GOT3 (cell line): ENCODE measurements at places on chromosomes 7 and 10.

DNA sequence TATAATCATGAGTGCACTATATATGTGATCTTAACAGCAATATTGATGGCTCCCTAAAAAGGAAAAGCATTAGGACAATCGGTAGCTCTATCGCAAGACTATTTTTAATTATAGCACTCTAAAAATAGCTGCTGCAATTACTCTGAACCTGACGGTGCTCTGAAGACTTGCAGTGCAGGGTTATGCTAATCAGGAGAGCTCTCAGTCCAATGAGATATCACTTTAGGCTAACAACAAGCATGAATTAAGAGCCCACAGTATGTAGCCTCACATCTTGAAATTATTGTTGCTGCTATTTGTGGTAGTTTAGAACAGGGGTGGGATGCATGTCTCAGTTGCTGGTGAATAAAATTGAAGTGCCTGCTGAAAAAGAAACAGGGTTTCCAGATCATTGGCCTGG, 515.8 kb upstream of the AKR1E2 start:
- DNase-seq: no peak

DNA sequence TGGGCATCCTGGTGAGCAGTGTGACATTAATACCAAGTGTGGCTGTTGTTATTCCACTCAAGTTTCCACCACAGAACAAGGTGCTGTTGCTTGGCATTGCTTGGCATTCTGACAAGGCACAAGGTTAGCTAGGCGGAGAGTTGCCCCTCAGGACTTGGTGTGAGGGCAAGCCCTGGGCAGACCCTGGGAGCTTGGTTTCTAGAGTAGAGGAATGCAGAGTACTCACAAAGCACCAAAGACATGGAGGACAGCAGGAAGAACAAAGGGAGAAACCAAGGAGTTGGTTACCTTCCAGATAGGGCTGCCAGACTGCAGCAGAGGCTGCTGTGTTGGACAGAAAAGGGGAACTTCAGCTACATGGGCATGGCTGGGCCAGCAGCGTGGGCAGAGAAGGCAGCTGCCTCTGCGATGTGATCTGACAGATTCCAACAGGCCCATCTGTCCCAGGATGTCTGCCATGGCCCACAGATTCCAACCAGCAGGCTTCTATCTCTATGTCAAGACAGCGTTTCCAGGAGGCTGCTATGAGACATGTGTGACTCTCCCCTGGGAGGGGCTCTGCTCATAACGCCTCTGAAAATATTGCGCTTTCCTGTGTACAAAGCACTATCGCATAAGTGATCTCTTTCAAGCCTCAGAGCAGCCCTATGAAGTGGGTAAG, 1.8 kb downstream of the GOLGA7B start:
- DNase-seq: no peak

DNA sequence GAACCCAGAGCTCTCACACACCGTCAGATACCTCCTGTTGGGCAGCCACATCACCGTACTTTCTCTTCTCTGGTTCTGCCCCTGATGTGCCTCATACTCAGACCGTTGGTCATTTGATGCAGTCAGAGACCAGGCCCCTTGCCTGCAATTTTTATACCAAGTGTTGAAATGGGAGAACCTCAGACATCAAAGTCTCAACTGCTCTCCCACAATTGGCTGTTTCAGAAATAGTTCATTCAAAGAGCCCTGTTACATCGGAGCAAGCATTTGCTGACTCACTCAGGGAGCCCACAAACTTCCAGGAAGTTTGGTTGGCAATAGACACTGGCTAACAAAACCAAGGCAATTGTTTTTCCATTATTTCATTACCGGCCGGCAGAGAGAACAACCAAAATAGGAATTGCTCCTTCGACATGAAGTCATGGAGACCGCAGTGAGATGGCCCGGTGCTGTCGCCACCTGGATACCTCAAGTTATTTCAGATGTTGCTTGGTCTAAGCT, 33.5 kb upstream of the ADAM12 start:
- DNase-seq: peak; percentile 35

DNA sequence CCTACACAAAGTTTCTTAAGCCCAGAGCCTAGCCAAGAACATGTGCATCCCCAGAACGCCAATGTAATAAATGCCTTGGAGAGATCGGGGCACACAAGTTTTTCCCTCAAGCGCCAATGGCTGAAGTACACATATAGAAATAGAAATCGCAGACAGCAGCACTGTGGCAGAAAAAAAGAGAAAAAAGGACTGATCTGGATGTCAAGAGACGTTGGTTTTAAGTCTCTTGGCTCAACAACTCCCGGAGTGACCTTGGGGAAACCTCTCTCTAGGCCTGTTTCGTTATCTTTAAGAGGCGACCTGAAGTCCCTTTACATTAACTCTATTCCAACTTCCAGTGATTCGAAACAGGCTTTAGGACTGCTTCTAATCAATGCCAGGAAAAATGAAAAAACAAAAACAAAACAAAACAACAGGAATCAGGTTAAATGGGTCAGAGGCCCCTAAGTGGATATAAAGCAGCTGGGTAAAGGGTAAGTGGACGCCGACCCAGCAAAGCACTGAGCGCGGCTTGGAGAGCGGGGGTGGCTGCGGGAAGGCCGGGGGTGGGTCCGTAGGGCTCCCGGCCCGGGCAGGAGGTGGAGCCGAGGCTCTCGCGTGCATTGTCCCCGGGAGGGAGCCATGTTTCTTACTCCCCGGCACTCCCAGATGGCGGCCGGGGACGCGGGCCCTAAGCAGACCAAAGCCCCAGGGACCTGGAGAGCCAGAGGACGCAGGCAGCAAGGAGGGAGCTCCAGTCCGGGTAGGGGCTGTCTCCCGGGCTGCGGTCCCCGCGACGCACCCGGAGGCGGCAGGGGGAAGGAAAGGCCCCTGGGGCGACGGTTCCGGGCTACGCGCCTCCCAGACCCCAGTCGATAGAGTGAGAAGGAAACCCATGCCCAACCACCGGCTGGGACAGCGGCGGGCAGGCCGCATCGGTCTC, 757 bp downstream of the EIF3A start:
- DNase-seq: no peak

GRCh38 chr10:91042069-91042468, 121.2 kb upstream of the ANKRD1 start:
- DNase-seq: no peak

DNA sequence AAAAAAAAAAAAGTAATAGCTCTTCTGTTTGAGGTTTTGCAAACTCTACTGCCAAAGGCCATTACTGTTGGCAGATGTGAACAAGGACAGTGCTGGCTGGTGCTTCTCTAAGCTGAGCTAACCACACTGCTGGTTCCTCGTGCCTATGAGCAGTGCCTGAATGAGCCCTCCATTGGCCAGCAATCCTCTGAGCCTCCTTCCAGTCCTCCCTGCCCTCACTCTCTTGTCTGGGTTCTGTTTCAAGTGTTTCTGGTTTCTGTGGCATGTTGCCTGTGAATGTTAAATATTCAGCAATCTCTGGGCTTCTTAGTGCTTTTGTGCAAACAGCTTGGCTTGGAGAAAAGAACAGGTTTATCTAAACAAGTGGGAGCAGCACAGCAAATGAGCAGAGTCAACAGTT, 161.3 kb upstream of the AUTS2 start:
- DNase-seq: no peak

- peak; percentile 51 for DNase-seq
Observed at GRCh38 chr7:5494683-5495561, 71.3 kb upstream of the TNRC18 start.

GRCh38 chr10:93334901-93335327, 147.2 kb downstream of the MYOF start:
- no peak for DNase-seq

DNA sequence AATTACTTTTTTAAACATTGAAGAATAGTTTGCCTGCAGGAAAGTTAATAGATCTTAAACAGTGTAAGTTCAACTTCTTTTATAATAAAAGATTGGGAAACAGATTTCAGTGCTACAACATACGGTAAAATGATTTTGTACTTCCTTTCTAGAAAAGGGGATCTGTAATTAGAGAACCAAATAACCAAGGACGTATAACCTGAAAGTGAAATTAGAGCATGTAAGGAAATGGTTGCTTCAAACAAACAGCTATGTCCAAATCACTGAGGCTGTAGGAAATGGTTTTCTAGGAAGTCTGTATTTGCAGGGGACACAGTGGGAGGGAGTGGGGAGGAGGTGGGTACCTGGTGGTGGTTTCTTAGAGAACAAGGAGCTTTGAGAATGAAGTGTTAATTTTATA, 57.9 kb upstream of the EXOC6 start:
- no peak for DNase-seq

DNA sequence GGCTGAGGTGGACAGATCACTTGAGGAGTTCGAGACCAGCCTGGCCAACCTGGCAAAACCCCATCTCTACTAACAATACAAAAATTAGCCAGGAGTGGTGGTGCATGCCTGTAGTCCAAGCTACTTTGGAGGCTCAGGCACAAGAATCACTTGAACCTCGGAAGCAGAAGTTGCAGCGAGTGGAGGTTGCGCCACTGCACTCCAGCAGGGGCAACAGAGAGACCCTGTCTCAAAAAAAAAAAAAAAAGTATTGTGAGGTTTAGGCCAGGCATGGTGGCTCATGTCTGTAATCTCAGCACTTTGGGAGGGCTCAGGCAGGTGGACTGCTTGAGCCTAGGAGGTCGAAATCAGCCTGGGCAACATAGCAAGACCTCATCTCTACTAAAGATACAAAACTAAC, 16.0 kb downstream of the TET1 start:
- DNase-seq: no peak

GRCh38 chr7:115066050-115066449, 144.2 kb downstream of the MDFIC start:
- no peak for DNase-seq

GRCh38 chr7:141294143-141294829, 220.4 kb downstream of the TMEM178B start:
- no peak for DNase-seq

GRCh38 chr7:100864263-100864845, 2.8 kb upstream of the TRIP6 start:
- DNase-seq: no peak

- no peak for DNase-seq
Observed at GRCh38 chr7:45033261-45033930, 33.4 kb downstream of the CCM2 start.

DNA sequence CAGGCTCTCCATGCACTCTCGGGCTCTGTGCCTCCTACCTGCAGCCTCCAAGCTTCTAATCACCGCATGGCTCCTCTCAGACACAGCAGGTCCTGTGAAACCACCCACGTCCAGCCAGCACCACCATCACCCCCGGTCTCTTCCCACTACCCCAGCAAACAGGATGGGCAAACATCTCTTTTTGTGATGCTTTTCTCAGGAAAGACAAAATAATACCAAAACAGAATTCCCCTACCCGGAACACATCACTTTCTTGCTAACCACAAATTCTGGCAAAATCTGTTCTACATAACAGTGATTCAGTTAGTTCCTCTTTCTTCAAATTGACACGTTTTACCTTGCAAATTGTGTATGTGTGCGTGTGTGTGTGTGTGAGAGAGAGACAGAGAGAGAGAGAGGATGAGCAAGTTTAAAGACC, 6.5 kb downstream of the SNX8 start:
- no peak for DNase-seq

DNA sequence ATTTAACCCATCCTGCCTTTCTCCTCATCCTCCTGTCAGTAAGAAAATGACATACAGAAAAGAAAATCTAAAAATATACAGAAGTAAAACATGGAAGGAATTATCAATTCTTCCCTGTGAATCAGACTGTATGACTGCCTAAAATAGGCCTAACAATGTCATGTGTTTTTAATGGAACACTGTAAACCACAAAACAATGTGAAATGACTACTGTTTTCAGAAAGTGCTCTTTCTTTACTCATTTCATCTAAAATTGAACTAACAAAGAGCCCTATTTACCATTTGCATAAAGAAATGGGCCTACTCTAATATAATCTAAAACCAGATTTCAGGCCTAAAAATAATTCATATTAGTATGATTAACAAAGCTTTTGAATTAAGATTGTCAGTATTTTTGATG, 35.7 kb downstream of the SEMA3E start:
- DNase-seq: no peak

DNA sequence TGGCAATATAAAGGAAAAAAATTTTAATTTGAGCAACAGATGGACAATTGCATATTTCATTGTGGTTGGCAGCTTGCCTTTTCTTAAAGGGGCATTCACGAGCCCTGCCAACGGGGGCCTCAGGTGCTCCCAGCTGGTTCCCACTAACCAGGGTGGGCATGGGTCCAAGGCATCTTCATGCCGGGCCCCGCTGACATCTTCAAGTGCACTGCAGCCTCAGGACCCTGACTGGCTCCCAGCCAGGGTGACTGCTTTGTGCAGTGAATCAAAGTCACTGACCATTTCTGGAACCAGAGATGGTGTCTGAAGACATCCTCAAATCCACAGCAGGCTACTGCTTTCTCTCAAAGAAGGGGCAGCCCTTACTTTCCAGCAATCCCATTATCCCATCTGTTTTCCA, 275.2 kb upstream of the MGMT start:
- no peak for DNase-seq

DNA sequence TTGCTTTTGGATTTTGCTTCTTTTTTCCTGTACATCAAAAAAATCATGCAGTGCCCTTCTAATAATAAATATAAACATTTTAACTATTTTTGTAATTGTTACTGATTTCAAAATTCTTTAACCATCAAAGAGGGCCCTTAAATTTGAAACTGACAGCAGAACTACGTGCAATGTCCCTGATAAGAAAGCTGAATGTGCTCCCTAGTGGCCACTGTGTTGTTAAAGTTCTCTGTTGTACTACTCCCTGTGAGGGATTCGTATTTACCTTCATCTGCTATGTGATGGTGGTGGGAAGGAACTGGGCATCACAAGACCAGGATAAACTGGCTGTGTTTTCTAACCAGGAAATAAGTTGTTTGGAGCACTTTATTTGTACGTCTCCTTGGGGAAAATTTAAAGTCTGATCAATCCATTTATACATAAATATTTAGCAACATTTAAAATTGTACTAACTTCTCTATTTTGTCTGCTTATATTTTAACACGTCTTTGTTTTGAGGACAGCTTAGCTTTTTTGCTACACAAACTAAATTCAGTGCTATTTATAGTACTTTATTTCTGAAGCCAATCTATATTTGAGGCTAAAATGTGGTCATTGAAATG, 322.4 kb downstream of the HGF start:
- no peak for DNase-seq

GRCh38 chr10:21079330-21079658, 182.2 kb upstream of the NEBL start:
- DNase-seq: no peak

GRCh38 chr7:55286666-55287065, 78.5 kb upstream of the LANCL2 start:
- DNase-seq: no peak

DNA sequence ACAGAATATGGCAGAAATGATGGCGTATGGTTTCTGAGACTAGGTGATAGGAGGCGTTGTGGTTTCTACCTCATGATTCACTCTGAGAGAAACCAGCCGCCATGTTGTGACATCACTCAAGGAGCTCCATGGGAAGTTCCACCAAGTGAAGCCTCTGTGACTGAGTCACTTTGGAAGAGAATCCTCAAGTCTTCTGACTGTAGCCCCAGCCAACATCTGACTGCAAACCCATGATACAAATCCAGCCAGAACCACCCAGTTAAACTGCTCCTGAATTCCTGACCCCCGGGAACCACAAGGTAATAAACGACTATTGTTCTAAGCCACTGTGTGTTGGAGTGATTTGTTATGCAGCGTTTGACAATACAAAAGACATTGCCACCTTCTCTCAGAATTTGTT, 91.1 kb upstream of the CARD11 start:
- DNase-seq: no peak
